ENCODE measurements at places on chromosomes 12 and 14. TPM values are rescaled to one million over a fixed set of nuclear protein-coding genes. Genes with fewer than 3 reads are reported as not detected.

The ACTR10 gene
- 29.7 TPM for total RNA-seq

DNA sequence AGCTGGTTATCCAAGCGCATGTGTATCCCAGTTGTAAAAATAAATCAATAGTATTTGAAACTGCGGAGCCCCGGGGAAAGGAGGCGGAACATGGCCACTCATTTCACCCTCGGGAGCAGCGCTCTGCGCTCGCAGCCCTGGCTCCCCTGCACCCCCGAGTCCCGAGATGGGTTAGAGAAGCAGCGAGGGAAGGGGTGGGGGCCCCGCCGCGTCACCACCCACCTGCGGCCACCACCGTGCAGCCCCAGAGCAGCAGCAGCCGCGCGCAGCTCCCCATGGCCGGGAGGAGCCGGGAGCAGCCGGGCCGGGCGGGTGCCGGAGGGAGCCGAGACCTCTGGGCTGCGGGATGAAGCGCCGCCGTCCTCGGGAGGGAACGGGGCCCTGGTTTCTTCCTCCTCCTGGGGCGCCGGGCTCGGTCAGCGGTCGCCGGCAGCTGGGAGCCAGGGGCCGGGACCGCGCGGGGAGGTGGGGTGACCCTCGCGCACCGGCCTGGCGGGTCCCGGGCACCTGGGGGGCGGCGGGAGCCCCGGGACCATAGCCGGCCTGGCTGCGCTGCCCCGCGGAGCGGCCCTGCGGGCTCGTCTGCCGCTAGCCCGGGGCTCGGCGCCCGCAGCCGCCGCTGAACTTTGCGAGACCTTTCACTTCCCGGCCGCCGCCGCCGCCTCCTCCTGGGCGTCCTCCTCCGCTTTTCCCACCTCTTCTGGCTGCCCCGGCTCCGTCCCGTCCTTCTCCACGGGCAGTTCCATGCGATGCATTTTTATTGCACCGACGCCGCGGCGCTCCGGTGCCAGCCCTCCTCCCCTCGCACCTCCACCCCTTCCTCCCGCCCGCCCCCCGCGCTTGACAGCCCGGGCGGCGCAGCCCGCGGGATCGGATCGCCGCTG lies at the start of gene NTN4:
NTN4 (minus strand) TSS at position 732 of the 884 bp plus-strand sequence; CDS start at position 277, 455 bp downstream.
- peak; percentile 38 for DNase-seq

GRCh38 chr12:121828826-121829225 lies 25.0 kb downstream of the SETD1B start:
- DNase-seq: no peak

- DNase-seq: peak; percentile 42
Observed at GRCh38 chr12:124554429-124555029, 12.9 kb downstream of the NCOR2 start.

DNA sequence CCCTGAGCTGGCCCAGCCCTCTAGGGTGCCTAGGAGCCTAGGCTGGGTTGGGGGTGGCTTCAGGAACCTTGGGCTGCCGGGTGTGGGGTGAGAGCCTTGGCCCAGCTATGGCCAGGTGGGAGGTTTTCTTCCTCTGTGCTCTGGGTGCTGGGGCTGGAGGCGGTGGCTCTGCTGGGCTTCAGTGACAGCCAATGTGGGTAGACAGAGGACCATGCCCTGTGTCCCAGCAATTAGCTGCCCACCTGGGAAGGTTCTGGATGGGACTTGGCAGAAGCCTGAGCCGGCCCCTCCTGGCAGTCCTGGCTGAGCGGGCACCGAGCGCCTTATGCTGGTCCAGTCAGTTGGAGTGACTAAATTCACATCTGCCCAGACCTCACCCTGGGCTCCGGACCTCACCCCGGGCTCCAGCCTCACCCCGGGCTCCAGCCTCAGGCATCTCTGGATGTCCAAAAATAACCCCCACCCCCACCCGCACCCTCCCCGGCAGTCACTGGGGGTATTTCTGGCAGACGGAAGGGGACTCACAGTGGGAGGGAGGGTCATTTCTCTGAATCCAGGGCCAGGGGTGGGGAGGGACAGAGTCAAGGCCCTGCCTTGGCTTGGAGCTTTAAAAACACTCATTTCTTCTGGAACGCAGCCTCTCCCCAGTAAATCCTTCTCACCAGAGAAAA lies 46.9 kb downstream of the CYP46A1 start:
- DNase-seq: peak; percentile 2

All from activated naive CD4-positive, alpha-beta T cell treated with anti-CD3 and anti-CD28 coated beads for 36 hours (primary cell).